ENCODE measurements at places on chromosomes 2 and 18.

DNA sequence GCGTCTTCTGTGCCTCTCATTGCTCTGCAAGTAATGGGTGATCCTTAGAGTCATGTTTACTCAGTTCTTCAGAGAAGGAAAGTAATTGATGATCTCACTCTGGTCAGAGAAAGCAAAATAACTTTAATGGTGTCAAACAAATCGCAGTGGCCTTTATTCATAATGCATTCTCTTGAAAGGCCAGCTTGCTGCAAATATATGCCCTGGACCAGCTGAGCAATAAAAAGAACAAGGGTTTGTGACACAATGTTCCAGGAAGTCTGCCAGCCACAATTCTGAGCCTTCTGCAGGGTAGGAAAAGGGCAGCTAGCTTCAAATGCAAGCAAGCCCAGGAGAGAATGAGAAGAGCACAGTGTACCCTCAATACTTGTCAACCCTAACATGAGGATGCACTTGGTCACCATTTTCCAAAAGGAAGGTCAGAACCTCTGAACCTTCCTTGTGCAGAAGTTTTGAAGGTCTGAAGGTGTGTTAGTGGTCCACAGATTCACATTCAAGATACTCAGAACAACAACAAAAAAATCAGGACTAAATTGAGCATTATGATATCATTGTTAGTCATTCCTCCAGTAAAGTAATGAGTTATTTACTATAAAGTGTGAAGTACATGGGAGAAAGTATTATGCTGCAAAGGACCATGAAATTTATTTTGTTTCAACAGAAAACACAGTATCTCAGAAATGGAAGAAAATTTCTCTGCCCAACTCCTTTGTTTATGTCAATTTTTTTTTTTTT, 355.6 kb downstream of the PAX3 start:
- no peak for DNase-seq

GRCh38 chr2:28977176-28977875, 3.8 kb upstream of the TOGARAM2 start:
- DNase-seq = no peak

- DNase-seq = no peak
These were observed 105.0 kb downstream of the NEDD4L start for GRCh38 chr18:58148954-58149471.

GRCh38 chr2:120879431-120880295, 144.0 kb downstream of the GLI2 start:
- DNase-seq = no peak

DNA sequence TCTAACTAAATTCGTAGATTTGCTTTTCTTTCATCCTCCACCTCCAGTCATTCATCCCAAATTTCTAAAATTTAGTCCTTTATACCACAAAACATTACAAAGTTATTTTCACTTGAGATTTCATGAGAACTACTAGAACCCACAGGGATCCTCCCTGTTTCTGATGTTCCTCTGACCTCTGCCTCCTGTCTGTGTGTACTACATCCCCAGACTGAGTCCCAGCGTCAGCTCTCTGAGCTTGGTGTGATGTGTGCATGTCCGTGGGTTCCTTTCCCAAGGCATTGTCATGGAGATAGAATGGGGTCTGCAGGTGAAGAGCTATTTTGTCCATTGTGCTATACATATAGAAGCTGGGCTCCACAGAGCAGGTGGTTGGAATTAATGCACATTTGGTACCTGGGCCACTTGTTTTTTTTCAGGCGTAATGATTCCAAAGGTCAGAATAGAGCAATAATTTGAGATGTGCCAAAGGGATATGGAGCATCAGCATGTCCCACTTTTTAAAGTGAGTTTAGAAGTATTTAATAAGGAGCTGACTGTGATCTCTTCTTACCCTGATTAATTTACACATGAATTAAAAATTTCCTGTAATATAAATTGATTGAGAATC, 151.2 kb upstream of the BOD1L2 start:
- DNase-seq = no peak

DNA sequence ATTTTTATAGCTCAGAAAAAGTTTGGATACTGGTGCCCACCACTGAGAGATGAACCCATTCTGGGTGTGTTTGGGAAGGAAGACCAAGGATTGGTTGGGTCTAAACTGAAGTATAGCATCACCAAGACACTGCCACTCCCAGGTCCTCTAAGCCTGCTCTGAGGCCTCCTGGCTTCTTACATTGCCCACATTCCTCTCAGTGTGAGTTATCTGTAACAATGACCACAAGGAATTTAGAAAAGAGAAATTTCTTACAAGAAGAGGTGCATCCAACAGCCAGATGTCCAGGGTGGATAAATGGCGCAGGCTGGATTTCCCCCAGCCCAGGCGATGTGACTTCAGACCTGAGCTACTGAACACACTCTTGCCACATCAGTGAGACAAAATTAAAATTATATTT, 1.6 kb upstream of the GPR45 start:
- DNase-seq = no peak

DNA sequence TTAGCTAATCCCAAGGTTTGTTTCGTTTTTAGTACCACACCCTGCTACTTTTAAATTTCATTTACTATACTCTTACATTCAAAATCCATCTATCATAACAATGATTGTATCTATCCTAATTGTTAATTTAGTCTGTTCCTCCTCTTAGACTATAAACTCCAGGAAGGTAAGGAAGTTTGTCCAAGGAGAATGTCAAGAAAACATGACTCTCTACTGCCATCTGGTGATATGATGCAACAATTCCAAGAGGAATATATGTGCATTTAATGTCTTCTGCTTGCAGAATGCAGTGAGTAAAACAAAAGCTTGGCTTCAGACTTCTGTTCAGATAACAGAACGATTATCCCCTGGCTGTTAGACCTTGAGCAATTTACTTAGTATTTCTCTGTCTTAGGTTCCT, 1267.1 kb downstream of the LRP1B start:
- DNase-seq = no peak

DNA sequence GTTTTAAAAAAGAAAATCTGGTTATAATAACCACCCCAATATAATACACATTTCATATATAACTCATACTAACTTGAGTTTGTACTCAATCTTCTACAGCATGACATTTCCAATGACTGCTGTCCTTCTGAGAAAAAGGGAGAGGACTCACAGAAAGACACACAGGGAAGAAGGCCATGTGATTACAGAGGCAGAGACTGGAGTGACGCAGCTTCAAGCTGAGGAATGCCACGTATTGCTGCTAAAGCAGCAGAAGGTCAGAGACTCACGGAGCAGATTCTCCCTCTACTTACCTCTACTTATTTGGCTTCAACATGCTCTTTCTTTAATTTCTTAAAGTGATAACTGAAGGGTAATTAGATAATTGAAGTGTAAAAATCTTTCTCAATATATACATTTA, 753.5 kb upstream of the PKDCC start:
- no peak for DNase-seq

GRCh38 chr18:12121175-12122042, 27.8 kb downstream of the ANKRD62 start:
- DNase-seq = no peak

GRCh38 chr2:221267773-221268425, 304.2 kb downstream of the EPHA4 start:
- DNase-seq = no peak

DNA sequence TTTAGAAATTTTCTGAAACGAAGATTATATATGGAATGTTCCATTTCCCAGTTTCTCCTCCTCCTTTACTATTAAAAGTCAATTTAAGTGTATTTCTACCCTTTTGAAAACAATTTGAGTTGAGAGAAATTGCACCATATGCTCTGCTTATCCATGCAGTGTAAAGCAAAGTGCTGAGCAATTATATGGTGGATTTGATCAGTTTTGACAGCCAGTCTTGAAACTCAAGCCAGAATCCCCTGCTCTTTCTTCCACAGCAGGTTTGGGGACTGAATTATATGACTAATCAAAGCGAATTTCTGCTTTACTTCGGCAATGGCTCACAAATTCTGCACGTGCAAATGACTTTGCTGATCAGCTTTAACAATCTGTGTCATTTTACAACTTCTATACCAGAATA, 1183.6 kb downstream of the LRP1B start:
- no peak for DNase-seq

- no peak for DNase-seq
These were observed 700.8 kb downstream of the RNF144A start for GRCh38 chr2:7618031-7618430.

- no peak for DNase-seq
These were observed 62.1 kb upstream of the NPAS2 start for GRCh38 chr2:100757621-100758394.

- DNase-seq = no peak
These were observed 20.6 kb downstream of the ADCY3 start for GRCh38 chr2:24899361-24899910.

DNA sequence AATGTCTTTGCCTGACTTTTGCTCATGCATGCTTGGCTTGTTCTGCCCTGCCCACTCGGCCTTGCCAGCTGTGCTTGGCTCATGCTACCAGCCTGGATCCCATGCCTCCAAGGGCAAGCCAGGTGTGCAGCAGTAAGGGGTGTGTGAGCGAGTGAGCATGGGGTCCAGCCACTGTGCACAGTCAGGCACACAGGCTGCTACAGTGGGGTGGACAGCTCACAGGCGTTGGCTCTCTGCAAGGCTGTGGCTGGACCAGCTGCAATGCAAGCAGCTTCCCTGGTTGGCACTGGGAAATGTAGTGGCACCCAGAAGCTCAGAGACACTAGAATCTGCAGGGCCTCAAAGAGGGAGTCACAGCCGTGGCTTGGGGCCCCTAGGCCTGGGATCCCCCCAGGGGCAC, 529.7 kb downstream of the DSC3 start:
- DNase-seq = no peak

DNA sequence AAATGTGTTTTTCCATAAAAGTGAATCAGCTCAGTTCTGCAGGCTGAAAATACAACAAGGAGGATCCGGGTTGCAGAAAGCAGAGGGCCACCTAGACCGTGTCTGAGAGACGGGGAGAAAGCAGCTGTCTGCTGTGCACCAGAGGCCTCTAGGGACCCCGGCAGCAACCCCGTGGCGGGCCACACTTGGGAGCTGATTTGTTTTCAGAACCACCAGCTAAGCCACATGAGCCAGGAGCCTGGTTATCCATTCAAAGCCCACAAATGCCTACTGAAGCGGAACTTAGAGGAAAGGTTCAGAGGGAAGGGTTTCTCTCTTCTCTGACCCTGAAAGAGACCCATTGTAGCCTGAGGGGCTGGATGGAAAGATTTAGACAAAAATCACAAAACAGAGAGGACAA, 28.4 kb upstream of the ID2 start:
- no peak for DNase-seq
